Calu3 (cell line): ENCODE measurements at places on chromosomes 16 and 17. TPM values are rescaled to one million over a fixed set of nuclear protein-coding genes. Genes with fewer than 3 reads are reported as not detected.

CLEC18A gene
- total RNA-seq = 2.2 and 3.6 TPM in 2 replicates

SNAI3 gene
- total RNA-seq = 0.34 and 0.54 TPM in 2 replicates

VKORC1 gene
- 80.1 and 86.8 TPM in 2 replicates for total RNA-seq

GRCh38 chr17:40810494-40810893 is 10.7 kb upstream of the KRT28 start:
- H3K27me3 ChIP-seq = peaks cover 50% of the 10 kb centered on the region
- H3K36me3 ChIP-seq = no peaks in the 10 kb centered on the region
- peaks cover 21% of the 10 kb centered on the region for H3K4me1 ChIP-seq
- peak overlapping the region; percentile 0 for H3K27ac ChIP-seq
- peak overlapping the region; percentile 21 for H3K4me3 ChIP-seq
- no peak for DNase-seq

DNA sequence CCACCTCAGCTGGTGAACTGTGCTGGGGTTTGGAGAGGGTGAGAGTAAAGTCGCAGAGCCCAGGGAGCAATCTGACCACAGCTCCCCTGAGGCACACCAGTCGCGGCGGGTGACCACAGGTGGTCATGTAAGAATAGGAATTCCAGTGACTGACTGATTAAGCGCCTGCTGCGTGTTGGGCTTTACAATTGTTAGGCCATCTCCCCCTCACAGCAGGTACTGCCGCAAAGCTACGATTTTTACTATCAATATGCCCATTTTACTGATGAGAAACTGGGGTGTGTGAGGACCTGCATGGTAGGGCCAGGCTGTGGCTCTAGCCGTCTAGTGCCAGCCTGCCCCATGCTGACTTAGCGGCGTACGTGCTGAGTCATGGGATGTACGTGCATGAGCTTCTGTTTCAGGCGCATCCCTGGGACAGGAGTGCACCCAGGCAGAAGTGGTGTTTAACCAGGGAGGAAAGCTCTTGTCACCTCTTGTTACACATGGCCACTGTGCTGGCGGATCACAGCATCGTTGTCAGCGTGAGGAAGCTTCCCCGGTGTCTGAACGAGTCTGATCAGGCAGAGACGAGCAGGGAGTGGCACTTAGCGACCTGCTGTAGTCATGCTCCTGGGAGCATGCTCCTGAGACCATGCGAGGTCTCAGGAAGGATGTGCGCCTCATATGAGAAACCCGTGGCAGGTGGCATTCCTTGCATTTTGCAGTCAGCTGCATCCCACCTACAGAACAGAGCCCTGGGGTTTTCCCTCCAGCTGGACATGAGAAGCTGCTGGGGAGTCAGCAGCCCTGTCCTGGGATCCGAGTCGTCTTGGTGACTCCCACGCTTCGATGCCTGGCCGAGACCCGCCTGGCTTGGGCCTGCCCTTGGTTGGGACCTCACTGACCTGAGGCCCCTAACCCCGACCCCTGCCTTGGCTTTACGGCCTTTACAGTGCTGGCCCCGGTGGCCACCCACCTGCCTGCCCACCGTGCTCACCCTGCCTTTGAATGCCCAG is 163.7 kb upstream of the CHMP6 start:
- H3K4me3 ChIP-seq = no peak overlapping the region
- no peak overlapping the region for H3K27ac ChIP-seq
- H3K36me3 ChIP-seq = peaks cover 11% of the 10 kb centered on the region
- peaks cover 7% of the 10 kb centered on the region for H3K4me1 ChIP-seq

GRCh38 chr17:10127819-10128425 is 70.5 kb downstream of the GAS7 start:
- H3K4me1 ChIP-seq = no peaks in the 10 kb centered on the region
- H3K27me3 ChIP-seq = no peaks in the 10 kb centered on the region
- no peaks in the 10 kb centered on the region for H3K36me3 ChIP-seq
- H3K27ac ChIP-seq = no peak overlapping the region
- no peak overlapping the region for H3K4me3 ChIP-seq

- H3K4me3 ChIP-seq = no peak overlapping the region
- H3K27ac ChIP-seq = no peak overlapping the region
- no peaks in the 10 kb centered on the region for H3K4me1 ChIP-seq
- H3K36me3 ChIP-seq = no peaks in the 10 kb centered on the region
- no peaks in the 10 kb centered on the region for H3K27me3 ChIP-seq
Measured at GRCh38 chr16:35450648-35451047, 1991.2 kb downstream of the TP53TG3F start.

- no peaks in the 10 kb centered on the region for H3K36me3 ChIP-seq
- H3K27me3 ChIP-seq = peaks cover 13% of the 10 kb centered on the region
- DNase-seq = no peak
- H3K27ac ChIP-seq = no peak overlapping the region
Measured at GRCh38 chr17:72274614-72275013, 153.8 kb downstream of the SOX9 start.

- peaks cover 63% of the 10 kb centered on the region for H3K36me3 ChIP-seq
Measured at GRCh38 chr17:3669085-3669347, 404 bp downstream of the EMC6 start.

GRCh38 chr17:78112518-78113471 is 15.8 kb downstream of the TMC6 start:
- no peak overlapping the region for H3K4me3 ChIP-seq
- no peaks in the 10 kb centered on the region for H3K27me3 ChIP-seq
- DNase-seq = peak; percentile 89
- peak overlapping the region; percentile 2 for H3K27ac ChIP-seq

- H3K4me3 ChIP-seq = no peak overlapping the region
- no peak overlapping the region for H3K27ac ChIP-seq
- H3K4me1 ChIP-seq = no peaks in the 10 kb centered on the region
- no peak for DNase-seq
- H3K27me3 ChIP-seq = no peaks in the 10 kb centered on the region
Measured at GRCh38 chr16:82848013-82848412, 221.2 kb downstream of the CDH13 start.

- peaks cover 4% of the 10 kb centered on the region for H3K36me3 ChIP-seq
- no peak for DNase-seq
- peaks cover 9% of the 10 kb centered on the region for H3K4me1 ChIP-seq
- H3K4me3 ChIP-seq = no peak overlapping the region
Measured at GRCh38 chr16:88973415-88974050, 3.5 kb downstream of the CBFA2T3 start.
